ENCODE measurements at places on chromosomes 12 and 14. TPM values are rescaled to one million over a fixed set of nuclear protein-coding genes. Genes with fewer than 3 reads are reported as not detected.

ACSM4 gene
- total RNA-seq, result not detected

KRT75 gene
- not detected for total RNA-seq

HOXC6 gene
- total RNA-seq, result 1.2 TPM

NKX2-1 gene
- total RNA-seq, result not detected

PFDN5 gene
- total RNA-seq, result 210 TPM
